CD4-positive, alpha-beta T cell treated with Interleukin-1 beta for 1 hour (primary cell): ENCODE measurements at places on chromosomes 6 and 20.

DNA sequence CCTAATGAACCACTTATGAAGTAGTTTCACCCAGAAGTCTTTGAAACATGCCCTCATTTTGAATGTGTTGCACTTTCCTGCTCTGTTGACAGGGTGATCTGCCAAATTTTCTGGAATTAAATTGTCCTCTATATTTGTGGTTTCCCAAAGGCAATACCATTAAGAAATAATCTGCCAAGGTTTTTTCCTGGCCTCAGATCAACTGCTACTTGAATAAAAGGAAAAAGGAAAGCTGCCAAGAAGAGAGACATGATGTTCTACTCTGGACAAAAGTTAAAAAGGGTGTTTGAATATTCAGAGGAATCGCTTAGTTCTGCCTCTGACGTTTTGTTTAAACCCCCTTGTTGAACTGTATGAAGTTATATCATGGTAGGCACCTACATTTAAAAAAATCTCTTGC, 37.4 kb upstream of the ARMH2 start:
- DNase-seq, result no peak

DNA sequence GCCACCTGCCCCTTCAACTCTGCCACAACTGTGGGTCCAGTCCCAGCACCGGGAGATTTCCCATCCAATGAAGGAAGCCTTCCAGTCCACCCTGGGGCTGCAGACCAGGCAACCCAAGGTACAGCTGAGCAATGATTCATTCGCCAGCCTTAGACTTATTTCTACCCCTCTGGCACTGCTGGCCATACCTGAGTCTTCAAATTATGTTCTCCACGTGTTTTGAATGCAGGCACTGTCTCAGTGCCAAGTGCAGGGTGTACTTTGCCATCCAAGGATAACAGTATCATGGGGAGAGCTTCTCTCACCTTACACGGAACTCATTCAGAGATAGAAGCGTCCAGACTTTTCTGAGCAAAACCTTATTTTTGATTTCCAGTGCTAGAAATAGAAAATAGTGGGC, 175.6 kb downstream of the ZFP64 start:
- no peak for DNase-seq

- DNase-seq, result no peak
Observed at GRCh38 chr6:152736687-152737273, 13.8 kb upstream of the VIP start.

- DNase-seq, result no peak
Observed at GRCh38 chr6:40998661-40999060, 40.4 kb downstream of the UNC5CL start.

DNA sequence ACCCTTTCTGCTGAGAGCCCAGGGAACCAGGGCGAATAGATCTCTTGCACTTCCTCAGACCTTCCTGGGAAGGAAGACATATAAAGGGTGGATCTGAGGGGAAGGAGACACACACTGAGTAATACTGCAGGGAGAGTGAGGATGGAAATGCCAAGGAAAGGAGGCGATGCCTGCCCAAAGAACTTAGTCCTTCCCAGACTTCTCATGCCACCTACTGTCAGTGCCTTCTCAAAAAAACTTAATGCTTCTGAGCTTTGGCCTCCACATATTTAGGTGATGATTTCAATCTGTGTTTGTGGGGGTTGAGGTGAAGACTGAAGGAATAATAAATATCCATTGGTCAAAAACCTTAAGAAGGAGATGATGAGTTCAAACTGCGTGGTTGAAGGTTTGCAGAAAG, 9.7 kb downstream of the BTN3A1 start:
- DNase-seq, result no peak

GRCh38 chr6:138999949-139000725, 12.1 kb upstream of the REPS1 start:
- no peak for DNase-seq

GRCh38 chr6:155628306-155628705, 172.7 kb upstream of the NOX3 start:
- DNase-seq, result no peak

GRCh38 chr20:57719951-57720350, 10.1 kb upstream of the PMEPA1 start:
- DNase-seq, result no peak

DNA sequence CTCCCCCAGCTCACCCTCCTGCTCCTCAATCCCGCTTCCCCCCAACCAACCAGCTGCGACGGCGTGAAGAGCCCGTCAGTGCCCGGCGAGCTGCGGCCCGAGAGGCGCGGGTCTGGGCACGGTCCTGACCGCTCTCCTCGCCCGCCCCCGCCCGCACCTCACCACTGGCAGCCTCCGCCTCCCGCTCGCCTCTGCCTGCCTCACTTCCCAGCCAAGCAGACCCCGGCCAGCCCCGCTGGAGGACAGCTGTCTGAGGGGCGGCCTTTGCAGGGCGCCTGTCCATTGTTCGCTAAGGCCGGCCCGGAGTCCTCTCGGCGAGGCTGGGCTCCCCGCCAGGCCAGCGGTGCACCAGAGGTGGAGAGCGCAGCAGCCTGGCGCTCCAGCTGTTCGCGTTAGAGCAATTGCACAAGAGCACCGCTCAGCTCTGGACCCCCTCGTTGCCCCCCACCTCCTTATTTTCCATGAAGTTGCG, 1.3 kb downstream of the SOBP start:
- no peak for DNase-seq

GRCh38 chr20:15860850-15861249, 712.4 kb downstream of the KIF16B start:
- no peak for DNase-seq

- no peak for DNase-seq
Observed at GRCh38 chr6:17421406-17421805, 28.0 kb downstream of the CAP2 start.

GRCh38 chr6:169269180-169270076, 15.8 kb upstream of the THBS2 start:
- no peak for DNase-seq

- DNase-seq, result no peak
Observed at GRCh38 chr6:148427333-148427732, 84.7 kb downstream of the SASH1 start.

DNA sequence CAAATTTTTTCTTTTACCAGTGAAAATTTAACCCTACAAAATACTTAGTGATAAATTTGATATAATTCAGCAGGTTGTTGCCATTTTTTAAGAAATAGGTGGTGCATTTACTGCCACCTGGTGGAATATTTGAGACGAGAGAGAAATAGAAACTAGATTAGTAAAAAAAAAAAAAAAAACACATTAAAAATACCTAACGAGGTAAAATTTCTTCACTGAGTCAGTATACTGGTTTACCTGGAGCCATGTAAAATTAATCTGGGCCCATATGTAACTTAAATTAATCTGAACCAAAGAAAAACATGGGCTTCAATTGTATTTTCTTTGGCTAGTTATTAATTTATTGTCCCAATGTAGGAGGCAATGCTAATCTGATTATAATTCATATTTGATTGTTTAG, 520.8 kb downstream of the EPM2A start:
- peak; percentile 37 for DNase-seq

- no peak for DNase-seq
Observed at GRCh38 chr20:44700306-44700705, 14.9 kb upstream of the CCN5 start.

DNA sequence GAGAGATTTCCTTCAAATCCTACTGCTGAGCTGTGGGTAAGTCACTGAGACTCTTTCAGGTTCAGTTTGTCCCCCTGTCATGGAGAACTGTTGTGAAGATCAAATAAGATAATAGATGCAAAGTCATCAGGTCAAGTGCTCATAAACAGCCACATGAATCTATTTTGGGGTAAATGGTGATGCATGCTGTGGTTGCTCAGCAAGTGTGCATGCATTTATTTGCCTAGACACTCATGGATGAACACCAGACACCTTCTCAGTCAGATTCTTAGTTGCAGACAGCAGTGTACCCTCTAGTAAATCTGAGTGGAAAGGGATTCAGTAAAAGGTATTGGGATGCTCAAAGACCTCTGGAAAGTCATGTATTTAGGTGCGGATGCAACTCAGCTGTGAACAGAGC, 168.0 kb upstream of the FOXA2 start:
- no peak for DNase-seq

DNA sequence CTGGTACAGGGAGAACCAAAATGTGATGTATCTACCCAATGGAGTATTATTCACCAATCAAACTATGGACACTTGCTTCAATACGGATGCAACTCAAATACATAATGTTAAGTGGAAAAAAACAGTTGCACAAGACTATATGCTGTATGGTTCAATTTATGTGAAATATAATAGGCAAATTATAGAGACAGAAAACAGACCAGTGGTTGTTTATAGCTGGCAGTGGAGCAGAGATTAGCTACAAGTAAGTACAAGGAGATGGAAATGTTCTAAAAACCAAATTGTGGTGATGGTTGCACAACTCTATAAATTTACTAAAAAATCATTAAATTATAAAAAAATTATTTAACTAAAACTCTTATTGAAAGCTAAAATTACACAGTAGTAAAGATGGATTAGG, 113.2 kb downstream of the PRDM1 start:
- DNase-seq, result no peak

DNA sequence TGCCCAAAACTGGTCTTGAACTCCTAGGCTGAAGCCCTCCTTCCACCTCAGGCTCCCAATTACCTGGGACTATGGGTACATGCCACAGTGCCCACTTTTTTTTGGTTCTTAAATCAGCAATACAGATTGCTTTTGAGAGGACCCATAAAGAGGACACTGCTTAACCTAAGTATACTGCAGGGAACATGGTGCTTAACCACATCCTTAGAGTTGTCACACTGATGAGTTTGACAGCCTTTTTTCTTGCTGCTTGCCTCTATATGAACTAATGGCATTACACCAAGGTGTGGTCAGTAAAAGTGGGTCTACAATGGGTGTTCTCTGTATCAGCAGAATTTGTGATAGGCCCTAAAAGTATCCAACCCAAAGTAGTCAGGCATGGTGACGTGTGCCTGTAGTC, 7.2 kb upstream of the SLC35D3 start:
- DNase-seq, result no peak
